ENCODE measurements at places on chromosomes 1 and 21.
A peak's percentile ranks its signal among the peaks of the same experiment; 100 is the strongest.

GRCh38 chr1:184895086-184895485 is 79.2 kb downstream of the NIBAN1 start:
- DNase-seq = no peak

- peak; percentile 54 for DNase-seq
Observed at GRCh38 chr1:64675718-64676345, 69.0 kb upstream of the RAVER2 start.

GRCh38 chr1:2242814-2243725 is 15.0 kb downstream of the SKI start:
- no peak for DNase-seq

GRCh38 chr1:167717351-167717750 is 4.4 kb upstream of the MPZL1 start:
- DNase-seq = no peak

GRCh38 chr1:12052008-12052573 is 11.0 kb upstream of the TNFRSF8 start:
- DNase-seq = peak; percentile 84

DNA sequence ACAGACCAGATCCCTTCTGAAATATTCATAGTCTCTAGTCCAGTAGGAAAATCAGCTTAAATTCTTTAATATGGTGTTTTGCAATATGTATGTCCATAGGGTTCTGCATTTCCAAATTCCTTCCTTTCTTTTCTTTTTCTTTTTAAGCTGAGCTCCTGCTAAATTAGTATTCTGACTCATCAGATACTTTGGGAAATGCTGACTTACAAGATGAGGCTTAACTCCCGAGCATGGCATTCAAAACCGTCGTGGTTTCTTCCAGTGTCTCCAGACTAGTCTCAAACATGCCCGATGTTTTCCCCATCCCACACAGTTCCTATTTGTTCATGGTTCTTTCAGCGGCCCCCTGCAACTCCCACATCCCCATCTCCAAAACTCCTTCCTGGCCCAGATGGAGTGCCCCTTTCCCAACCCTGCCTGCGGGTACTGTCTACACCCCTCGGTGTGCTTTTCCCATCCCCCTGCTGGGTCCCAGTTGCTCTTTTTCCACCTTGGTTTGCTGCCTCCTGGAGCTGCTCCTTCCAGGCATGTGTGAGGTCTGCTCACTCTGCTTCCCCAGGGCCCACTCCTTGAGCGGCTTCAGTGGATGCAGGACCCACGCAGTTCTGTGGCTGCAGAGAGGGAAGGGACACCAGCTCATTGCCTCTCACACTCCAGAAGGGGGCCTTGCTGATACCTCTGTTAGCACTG is 19.5 kb upstream of the ETV3 start:
- DNase-seq = no peak

- no peak for DNase-seq
Observed at GRCh38 chr1:15765495-15766194, 7.0 kb downstream of the FBLIM1 start.

GRCh38 chr1:8011016-8011415 is 15.1 kb downstream of the ERRFI1 start:
- peak; percentile 56 for DNase-seq

DNA sequence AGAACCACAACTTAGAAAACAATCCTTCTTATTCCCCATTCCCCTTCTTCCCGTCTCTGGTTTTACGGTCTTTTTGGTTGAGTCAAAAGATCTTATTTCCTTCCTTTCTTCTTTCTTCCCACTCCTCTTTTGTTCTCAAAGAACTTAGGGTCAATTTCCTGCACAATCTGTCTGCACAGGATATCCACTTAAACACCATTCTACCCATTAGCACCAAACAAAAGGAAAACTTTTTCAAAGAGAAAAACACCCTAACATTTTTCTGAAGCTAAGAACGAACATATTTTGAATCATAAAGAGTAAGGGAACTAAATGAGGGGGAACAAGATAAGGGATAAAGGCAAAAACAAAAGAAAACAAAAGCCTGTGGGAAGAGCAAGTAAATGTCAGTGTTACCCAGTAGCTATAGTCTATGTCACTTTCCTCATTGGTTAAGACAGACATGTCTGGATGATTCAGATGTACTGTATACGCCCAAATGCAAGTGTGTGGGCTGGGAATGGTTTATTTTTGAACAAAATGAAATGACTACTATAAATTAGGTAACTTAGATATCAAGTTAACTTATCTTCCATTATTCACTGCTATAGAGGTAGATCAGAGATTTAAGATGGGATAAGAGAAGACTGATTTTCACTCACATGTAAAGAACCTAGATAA is 59.9 kb downstream of the TOR3A start:
- DNase-seq = peak; percentile 43

- peak; percentile 96 for DNase-seq
Observed at GRCh38 chr1:46616277-46617107, at the start of gene MOB3C. TSS of gene MOB3C (minus strand) at chr1:46616811. CDS start at chr1:46613321, 3,490 bp downstream.

- DNase-seq = no peak
Observed at GRCh38 chr1:38337711-38338110, 291.1 kb upstream of the POU3F1 start.

DNA sequence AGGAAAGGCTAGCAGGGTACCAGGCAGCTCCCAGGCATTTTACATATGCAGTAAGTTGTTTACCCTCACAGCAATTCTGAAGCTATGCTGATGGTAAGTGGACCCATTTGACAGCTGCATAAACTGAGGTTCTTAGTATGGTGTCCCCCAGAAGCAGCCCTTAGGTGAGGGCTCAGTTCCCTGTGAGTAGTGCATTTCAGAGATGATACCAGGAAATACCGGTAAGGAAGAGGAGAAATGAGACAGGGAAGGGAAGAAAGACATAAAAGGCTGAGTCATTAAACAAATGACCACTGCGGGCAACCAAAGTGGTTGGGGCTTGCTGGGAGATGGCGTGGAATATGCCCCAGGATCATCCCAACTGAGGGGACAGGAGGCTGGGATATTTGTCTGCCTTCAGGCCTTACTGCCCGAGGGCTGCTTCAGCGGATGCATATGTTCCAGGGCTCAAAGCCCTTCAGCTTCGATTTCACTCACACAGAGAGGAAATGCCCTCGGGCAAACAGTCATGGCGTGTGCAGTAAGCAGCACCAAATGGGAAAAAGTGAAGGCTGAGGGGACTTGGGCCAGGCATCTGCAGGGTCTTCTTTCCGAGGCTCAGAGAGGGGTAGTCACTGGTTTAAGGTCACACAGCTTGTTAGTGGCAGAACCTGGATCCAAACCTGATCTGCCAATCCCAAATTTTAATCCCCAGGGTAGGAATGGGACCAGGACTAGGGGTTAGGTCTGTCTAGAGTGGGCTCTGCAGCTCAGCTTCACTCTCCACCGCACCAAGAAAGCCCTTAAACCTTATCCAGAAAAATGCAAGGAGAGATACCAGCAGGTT is 133.7 kb upstream of the RUNX3 start:
- no peak for DNase-seq

- DNase-seq = no peak
Observed at GRCh38 chr21:36481639-36482038, 1.7 kb upstream of the CLDN14 start.

Measured in muscle of leg (tissue), 16 donors.